ENCODE measurements at places on chromosomes 6 and 20.

GRCh38 chr6:12608874-12609273 is 107.7 kb upstream of the PHACTR1 start:
- DNase-seq: no peak

- peak; percentile 36 for DNase-seq
Measured at GRCh38 chr6:76876922-76877553, 586.3 kb downstream of the HTR1B start.

- no peak for DNase-seq
Measured at GRCh38 chr20:46583411-46584214, 33.2 kb upstream of the OCSTAMP start.

GRCh38 chr6:35178932-35179832 is 34.6 kb upstream of the SCUBE3 start:
- DNase-seq: no peak

GRCh38 chr6:783966-784735 is 91.2 kb upstream of the EXOC2 start:
- DNase-seq: no peak

GRCh38 chr6:17957086-17957485 is 30.3 kb downstream of the KIF13A start:
- no peak for DNase-seq

- peak; percentile 60 for DNase-seq
Measured at GRCh38 chr6:16901782-16902181, 140.5 kb upstream of the ATXN1 start.

DNA sequence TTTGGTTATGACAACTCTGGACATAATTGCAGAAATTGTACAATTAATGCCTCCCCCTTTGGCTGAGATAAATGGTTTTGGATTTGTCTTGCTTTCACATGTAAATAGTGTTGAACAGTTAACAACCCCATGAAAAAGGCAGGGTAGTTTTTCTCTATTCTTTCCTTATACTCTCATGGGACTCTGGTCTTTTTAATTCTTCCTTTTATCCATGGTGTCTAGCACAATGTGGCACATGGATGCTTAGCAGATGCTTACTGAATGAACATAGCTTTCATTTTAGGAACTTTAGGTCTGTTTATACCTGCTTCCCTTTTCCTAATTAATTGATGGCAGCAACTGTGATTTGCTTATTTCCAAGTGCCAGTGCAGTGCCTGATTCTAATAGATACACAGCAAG is 75.6 kb downstream of the NCOA3 start:
- no peak for DNase-seq

DNA sequence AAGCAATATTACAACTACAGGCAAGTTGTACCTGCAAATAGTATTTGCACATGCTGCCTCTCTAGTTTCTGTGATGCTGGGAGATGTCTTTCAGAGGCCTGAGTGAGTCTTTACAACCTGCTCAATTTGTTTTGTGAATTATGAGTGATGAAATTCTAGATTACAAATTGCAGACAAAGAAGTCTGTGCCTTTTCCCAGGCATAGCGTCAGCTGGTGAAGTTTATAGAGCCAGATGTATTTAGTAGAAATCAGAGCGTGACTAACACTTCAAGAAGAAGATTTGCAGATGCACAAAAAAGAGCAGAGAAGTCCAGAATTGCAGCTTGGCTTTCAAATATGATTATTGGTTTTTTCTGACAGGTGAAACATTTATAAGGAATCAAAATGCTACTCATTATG is 289.9 kb downstream of the PLCB1 start:
- no peak for DNase-seq

DNA sequence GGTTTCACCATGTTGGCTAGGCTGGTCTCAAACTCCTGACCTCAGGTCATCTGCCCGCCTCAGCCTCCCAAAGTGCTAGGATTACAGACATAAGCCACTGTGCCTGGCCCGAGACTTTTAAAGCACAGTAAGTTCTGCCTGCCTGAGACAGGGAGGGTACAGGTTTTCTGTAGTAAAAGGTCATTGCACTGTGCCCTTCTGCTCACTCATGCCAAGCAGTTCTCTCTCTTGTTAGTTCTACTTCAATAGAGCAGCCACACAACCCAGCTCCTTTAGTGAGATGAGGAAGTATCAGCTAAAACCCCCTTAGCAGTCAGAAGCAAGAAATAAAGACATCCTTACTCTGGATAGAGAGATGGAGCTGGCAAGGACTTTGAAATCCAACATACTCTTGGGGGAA is 52.4 kb upstream of the ARMH2 start:
- no peak for DNase-seq

GRCh38 chr6:64547594-64548268 is 912.1 kb downstream of the PHF3 start:
- no peak for DNase-seq

DNA sequence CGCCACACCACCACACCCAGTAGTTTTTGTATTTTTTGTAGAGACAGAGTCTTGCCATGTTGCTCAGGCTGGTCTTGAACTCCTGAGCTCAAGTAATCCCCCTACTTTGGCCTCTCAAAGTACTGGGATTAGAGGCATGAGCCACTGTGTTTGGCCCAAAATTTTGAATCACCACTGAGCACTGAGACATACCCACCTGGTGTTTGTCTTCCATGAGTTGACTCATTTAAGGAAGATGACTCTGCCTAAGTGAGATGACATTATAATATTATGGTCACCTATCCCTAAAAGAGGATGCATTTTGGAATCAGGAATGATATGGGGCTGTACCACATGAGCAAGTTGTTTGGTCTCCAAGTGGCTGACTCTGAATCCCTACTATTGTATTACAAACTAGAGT is 54.6 kb upstream of the RNF217 start:
- DNase-seq: no peak

DNA sequence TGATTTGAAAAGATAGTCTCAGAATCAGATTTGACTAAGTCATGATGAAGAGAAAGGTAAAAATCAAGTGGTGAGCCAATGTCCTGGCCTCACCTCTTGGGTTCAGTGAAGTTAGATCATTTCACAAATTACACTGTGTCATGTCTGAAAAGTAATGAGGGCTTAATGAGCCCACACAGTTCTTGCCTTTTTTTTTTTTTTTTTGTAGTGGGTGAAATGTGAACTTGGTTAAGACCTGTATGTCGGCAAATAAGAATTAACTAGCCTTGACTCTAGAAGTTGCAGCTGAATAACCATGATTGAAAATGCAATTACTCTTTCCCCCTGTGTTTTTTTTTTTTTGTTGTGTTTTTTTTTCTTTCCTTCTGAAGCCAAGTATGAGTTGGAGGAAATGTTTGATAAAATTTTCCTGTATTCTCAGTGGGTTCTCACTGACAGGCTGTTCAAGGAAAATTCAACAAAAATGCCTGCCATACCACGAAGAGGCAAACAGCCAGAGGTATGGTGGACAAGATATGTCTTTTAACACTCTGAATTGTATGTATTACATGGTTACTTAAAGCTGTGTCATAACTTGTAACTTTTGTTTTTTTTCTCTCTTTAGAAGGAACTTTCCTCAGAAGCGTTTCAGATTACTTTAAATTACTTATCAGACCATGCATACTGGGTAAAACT is 135.2 kb upstream of the MLIP start:
- no peak for DNase-seq

- no peak for DNase-seq
Measured at GRCh38 chr6:22569281-22570184, at the start of gene HDGFL1. TSS of gene HDGFL1 (plus strand) at chr6:22569566. CDS start at chr6:22569576, 10 bp downstream.

DNA sequence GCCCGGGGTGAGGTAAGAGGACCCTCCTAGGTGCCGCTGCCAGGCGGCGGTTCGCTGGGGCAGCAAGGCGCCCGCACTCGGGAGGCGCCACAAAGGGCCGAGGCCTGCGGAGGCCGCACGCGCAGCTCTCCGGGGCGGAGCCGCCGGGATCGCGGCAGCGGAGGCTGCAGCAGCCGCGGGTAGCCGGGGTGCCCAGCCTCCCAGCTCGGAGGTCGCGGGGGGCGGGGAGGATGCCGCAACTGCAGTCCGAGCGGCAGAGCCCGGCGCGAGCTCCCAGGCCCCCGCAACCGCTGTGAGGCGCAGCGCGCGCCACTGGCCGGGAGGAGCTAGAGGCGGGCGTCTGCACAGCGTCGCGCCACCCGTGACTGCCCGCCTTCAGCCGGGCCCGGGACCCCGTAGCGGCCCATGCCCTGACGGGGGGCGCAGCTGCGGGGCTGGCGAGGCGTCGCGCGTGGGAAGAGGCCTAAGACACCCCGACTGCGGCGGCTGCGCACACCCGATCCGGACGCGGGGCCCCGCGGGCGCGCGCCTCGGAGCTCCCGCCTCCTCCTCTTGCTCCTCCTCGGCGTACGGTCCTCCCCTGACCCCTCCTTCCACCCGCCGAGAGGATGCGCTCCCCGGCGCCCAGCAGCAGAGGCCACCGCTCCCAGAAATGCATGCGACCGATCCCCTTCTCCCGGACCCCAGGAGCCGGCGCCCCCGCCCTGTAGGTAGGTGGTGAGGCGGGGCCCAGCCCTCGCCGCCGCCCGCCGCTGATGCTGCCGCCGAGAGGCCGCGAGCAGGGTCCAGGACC is at the start of gene NCOA7:
TSS of gene NCOA7 (plus strand) at position 603 of the 793 bp plus-strand sequence. CDS start 24,395 bp downstream, outside the sequence.
- peak; percentile 74 for DNase-seq

GRCh38 chr20:20138301-20139064 is 86.2 kb downstream of the CFAP61 start:
- no peak for DNase-seq

GRCh38 chr6:164085091-164086075 is 670.9 kb downstream of the QKI start:
- no peak for DNase-seq

DNA sequence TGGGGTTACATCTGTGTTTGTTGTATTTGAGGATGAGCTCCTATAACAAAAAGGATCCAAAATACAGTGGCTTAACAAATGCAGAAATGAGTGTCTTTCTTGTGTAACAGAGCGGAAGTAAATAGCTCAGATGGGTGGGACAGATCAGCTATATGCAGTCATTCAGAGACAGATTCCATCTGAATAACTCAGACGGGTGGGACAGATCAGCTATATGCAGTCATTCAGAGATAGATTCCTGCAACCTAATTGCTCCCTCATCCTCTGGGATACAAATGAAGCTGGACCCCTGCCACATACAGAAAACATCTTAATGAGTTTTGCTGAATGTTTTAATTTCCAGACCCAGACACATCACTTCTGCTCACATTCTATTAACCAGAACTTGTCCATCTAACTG is 332.3 kb downstream of the BCKDHB start:
- no peak for DNase-seq

- DNase-seq: no peak
Measured at GRCh38 chr6:3346476-3346875, 87.7 kb downstream of the PSMG4 start.

- DNase-seq: no peak
Measured at GRCh38 chr20:57265336-57265996, 975 bp downstream of the BMP7 start.

GRCh38 chr6:98832284-98833056 is 1.9 kb upstream of the POU3F2 start:
- no peak for DNase-seq

DNA sequence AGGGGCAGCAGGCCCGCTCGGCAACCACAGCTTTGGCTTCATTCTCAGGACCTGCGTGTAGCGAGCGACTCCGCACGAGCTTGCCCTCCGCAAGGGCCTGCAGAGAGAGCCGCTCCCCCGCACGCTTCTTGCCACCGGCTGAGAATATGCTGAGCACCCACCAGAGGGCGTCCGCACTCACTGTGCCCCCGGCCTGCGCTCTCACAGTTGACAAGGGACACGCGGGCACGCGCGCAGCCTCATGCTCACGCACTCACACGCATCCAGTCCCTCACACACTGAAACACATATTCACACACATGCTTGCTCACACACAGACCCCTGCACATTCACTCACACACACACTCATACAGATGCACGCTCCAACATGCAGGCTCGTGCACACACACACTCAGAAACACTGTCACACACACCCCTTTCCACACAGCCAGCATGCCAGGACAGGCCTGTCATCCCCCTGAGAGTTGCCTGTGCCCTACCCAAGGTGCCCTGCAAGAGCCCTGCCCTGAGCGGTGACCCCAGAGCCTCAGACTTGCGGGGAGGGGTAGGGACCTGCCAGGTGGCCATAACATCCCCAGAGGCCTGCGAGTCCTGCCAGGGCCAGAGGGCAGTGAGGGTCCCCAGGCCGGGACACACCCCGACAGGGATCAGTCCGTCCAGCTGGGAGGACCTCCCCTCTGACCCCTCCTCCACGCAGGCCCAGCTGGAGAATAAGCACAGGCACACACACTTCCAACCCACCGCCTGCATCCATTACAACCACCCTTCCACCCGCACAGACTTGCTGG is 174.1 kb downstream of the BMP7 start:
- DNase-seq: peak; percentile 47

GRCh38 chr20:829551-829950 is 4.0 kb upstream of the FAM110A start:
- DNase-seq: no peak

GRCh38 chr20:30815577-30816181 is 441.8 kb upstream of the DEFB115 start:
- DNase-seq: no peak

GRCh38 chr20:33841436-33841799 is 30.3 kb downstream of the CHMP4B start:
- DNase-seq: no peak

- DNase-seq: peak; percentile 70
Measured at GRCh38 chr6:27388293-27389197, at the start of gene ZNF391. TSS of gene ZNF391 (plus strand) at chr6:27388759. CDS start at chr6:27400371, 11,612 bp downstream.

DNA sequence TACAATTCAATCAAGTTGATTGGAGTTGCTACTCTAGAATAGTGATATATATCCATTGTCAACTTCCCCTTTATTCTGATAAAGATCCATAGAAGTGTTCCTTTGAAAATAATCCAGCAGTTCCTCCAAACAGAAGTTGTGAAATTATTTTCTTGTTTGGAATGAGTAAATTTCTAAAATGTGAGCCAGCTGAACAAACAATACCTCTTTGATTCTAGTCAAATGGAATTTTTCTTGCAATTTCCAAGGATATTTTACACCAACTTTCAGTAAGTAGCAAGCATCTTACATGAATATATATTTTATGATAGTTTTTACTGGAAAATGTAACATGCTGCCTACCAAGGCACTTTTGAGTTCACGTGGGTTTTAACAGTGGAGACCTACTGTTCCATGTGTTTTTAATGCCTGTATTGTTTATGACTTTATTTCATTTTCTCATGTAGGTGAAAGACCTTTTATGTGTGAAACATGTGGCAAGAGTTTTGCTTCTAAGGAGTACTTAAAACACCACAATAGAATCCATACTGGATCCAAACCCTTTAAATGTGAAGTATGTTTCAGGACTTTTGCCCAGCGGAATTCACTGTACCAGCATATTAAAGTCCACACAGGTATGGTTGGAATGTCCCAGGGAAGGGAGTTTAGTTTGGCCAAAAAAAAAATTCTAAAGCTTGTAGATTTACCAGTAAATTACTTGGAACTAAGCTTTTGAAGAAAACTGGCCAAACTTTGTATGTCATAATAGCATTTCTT is 6.5 kb downstream of the GZF1 start:
- DNase-seq: no peak

DNA sequence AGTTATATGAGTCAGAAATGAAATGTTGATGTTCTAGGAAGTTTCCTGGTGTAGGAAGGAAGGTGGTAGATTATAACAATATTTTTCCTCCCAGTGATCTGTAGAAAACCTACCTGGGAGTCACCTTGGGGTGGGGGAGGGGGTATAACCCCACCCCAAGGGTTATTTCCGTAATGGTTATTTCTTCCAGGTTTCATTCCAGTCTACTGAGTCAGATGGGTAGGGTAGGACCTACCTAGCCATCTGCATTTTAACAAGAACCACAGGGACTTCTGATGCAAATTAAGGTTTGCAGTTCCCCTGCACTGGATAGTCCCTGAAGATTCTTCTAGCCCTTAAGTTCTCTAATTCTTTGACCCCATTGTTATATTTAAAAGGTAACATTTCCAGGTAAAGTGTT is 88.9 kb downstream of the ARMC2 start:
- no peak for DNase-seq

Measured in prostate gland (tissue), 2 donors.